ENCODE measurements at places on chromosomes 4 and X.

GRCh38 chr4:151887031-151887815 lies 126.4 kb upstream of the GATB start:
- no peak for DNase-seq

GRCh38 chr4:176778491-176778890 lies 14.2 kb downstream of the VEGFC start:
- DNase-seq, result no peak

DNA sequence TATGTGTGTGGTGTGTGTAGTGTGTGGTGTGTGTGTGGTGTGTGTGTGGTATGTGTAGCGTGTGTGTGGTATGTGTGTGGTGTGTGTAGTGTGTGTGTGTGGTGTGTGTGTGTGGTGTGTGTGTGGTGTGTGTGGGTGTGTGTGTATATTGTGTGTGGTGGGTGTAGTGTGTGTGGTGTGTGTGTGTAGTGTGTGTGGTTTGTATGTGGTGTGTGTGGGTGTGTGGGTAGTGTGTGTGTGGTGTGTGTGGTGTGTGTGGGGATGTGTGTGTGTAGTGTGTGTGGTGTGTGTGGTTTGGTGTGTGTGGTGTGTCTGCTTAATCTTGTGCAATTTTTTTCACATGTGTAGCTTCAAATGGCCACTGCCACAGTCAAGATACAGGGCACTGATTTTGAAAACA lies 94.5 kb downstream of the CPZ start:
- no peak for DNase-seq

GRCh38 chr4:143358923-143359643 lies 22.4 kb downstream of the GAB1 start:
- no peak for DNase-seq

DNA sequence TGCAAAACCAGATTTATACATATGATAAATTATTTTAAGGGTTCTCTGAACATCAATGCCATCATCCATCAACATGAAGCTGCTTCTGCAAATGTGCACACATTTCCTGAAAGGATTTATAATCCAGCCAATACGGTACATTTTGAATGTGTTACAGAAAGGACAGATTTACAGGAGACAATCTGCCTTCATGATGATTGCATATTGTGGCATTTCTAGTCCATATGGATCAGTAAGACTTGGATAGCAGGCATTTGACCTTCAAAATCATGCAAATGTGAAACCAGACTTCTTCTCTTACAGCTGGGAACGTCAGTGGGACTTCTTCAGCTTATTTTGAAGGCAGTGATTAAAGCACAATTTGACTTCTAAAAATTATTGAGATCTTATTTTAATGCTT lies 217.3 kb upstream of the GK2 start:
- no peak for DNase-seq

- no peak for DNase-seq
Measured at GRCh38 chrX:45750639-45751038, 550.0 kb upstream of the DIPK2B start.

GRCh38 chr4:123465416-123465815 lies 68.8 kb downstream of the SPRY1 start:
- DNase-seq, result no peak

GRCh38 chrX:19724409-19724808 lies 163.0 kb downstream of the SH3KBP1 start:
- DNase-seq, result no peak

DNA sequence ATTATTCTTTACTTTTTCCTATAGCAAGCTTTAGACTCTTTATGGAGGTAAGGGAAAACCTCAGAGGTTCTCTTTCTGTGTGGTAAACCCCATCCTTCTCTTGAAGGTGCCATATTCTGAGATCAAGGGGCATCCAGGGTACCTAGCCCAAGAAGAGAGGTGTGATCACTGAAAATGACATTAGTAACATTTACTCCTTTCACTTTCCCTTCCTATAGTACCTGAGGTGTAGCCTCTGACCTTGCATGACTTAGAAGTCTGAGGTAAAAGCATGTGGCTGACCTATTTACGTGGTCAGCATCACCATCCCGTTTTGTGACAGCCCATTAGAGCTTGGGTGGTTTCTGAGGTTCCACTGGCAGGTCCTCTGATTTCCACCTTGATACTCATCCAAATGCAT lies 25.7 kb downstream of the SGMS2 start:
- no peak for DNase-seq

DNA sequence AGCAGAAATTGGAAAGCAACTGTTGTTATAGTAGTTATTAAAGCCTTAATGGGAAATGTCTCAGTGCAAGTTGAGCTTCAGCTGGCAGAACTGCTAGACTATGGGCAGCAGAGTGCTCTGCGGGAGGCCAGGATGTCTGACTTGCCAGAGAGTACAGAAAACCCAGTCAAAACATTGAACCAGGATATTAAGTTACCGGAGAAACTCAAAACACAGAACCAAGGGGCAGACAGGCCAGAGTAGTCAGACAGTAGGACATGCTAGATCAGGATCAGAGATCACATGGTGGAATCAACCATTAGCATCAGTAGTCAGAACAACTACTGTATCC lies 72.9 kb upstream of the TNIP3 start:
- no peak for DNase-seq

DNA sequence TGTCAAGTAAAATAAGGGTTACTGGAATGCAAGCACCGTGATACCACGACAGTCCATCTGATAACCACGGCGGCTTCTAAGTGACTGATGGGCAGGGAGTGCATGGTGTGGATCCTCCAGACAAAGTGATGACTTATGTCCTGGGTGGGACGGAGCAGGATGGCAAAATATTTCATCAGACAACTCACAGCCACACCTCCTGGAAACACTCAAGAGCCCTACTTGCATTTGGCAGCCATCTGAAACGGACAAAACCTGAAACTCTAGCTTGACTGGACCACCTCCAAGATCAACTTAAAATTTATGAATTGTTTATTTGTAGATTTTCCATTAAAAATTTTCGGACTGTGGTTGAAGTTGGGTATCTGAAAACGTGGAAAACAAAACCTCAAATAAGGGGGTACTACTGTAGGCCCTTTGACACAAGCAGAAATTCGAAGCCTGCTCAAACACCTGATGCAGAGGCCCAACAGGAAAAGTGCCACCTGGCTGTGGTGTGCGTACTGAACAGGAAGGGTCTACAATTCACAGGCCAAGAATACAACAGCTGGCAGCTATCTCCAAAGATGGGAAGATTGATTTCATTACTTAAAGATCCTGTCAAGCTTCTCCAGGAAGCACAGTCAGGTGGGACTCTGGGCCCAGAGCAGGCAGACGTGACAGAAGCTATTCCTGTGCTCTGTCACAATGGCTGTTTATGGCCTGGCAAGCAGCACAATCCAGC lies 26.0 kb downstream of the LRIT3 start:
- no peak for DNase-seq

Measured in tibial artery (tissue), 4 donors.